ENCODE measurements at places on chromosomes 3 and 15. TPM values are rescaled to one million over a fixed set of nuclear protein-coding genes. Genes with fewer than 3 reads are reported as not detected.

- no peak for DNase-seq
Observed at GRCh38 chr3:59043391-59043790, 6.4 kb downstream of the CFAP20DC start.

- no peak for DNase-seq
Observed at GRCh38 chr3:149333176-149333859, at the start of gene TM4SF18. TM4SF18 (minus strand) TSS chr3:149333636; CDS start chr3:149333382, 254 bp downstream.

ITGA11 gene
- total RNA-seq, result 0.27 TPM

- no peak for DNase-seq
Observed at GRCh38 chr3:157871248-157871647, 235.0 kb downstream of the SHOX2 start.

CALML4 gene
- total RNA-seq, result 9.7 TPM

DNA sequence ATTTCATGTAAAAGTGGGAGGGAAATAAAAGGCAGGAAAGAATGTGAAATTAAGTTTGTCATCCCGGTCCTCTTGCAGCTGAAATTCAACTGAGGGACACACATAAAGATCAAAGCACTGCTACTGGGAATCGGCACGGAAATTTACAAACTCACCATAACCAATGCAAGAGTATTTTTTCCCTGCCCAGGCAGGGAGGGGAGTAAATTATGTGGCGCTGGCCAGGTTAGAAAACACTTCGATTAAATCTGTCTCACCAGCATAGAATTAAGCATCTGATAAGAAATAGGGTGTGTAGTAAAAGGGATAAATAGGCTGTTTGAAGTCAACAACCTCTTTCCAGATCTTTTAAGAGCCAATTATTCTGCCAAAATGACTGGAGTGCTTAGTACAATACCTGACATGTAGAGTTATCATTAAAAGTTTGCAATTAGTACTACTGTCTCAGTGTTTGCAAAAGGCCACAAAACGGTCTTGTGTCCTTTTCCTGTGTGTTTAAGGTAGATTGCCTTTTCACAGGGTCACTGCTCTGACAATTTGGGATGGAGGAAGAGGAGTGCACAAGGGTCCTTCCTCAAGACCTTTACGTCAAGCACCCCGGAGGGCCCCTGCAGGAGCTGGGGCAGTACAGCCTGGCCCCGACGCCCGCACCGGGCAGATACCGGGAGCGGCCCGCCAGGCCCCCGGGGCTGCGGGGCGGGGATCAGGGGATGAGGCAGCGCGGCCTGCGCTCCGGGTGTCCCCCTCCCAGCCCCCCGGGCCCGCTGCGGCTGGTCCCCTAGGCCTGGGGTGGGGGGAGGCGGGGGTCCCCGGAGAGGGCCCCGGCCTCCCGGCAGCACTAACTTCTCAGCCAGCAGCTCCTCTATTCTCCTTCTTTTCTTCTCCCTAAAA is 651 bp downstream of the UBA3 start:
- DNase-seq, result no peak

NR2E3 gene
- not detected for total RNA-seq

DNA sequence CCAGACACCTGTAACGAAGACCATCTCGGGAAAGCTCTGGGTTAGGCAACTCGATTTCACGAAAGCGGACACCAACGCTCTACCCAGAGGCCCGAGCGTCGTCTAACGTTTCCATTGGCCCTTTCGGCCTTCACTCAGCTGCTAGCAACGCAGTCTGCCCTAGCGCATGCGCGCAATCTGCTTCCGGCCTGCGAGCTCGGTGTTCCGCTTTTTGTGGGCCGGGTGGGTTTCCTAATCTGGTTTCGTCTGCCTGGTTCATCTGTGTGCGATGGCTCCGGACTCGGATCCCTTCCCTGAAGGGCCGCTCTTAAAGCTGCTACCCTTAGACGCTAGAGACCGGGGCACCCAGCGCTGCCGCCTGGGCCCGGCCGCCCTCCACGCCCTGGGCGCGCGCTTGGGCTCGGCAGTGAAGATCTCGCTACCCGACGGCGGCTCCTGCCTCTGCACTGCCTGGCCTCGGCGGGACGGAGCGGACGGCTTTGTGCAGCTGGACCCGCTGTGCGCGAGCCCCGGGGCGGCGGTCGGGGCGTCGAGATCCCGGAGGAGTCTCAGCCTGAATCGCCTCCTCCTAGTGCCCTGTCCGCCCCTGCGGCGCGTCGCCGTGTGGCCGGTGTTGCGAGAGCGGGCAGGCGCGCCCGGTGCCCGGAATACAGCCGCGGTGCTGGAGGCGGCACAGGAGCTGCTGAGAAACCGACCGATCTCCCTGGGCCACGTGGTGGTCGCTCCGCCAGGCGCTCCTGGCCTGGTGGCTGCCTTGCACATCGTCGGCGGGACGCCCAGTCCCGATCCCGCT is 24.0 kb upstream of the GATM start:
- DNase-seq, result peak; percentile 99

DNA sequence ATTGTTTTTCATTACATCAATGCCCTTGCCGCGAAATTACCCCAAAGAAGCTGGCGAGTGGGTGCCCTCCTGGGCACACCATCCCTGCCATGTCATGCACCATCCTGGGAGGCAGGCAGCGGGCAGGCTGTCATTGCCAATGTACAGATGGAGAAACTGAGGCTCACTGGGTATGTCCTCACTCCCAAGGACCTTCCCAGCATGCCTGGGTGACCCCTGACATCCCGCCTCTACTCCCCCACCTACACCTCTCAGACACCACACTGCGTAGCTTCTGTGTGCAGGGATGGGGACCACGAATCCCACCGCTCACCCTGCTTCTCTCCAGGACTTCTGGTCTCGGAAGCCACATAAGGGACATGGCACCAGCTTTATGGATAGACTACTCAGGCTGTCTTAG is 41.0 kb upstream of the SLC41A3 start:
- no peak for DNase-seq

DNA sequence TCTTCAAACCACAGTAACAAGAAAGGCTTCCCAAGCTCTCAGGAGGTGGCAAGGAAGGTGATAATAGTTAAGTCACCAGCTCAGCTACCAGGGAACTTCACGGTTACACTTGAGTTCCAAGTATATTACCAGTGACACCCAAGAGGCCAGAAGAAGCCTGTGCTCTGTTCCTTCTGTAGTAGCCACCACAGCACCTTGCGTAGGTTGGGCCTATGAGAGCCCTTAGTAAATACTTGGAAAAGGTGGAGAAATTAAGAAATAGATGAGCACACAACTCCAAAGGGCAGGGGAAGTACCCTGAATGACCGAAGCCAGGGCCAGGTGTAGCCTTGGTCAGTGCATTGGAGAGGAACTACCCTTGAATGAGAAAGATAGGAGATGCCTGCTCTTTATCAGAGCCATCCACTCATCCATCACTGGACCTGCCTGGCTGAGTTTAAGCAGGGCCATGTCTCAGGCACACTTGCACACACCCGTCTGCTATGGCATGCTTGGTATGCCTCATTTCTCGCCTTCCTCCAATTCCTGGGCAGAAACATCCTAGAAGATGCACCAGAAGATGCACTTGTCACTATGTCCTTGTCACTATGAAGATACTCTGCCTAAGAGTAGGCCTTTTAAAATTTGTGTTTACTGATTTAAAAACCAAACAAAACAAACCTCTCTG is 32.6 kb upstream of the NDUFB4 start:
- DNase-seq, result no peak

GRAMD2A gene
- 0.27 TPM for total RNA-seq

DNA sequence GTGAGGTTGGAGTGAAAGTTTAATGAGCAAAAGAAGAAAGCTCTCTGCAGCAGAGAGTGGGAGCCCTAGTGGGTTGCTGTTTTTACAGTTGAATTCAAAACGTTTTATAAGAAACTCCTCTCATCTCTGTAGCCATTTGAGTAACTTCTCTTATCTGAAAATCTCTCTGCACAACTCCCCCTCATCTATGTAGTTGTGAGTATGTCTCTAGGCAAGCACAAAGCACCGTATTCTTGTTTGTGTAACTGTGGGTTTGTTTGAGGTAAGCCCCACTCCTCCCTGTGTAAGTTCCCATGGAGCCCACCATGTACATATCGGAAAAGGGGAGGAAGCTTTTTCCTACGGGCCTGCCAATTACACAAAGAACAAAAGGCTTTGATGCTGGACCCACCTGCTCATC is 56.5 kb upstream of the GOLGA6L2 start:
- DNase-seq, result no peak

LMAN1L gene
- 0.27 TPM for total RNA-seq

GRCh38 chr3:155407331-155407730 is 113.8 kb upstream of the STRIT1 start:
- no peak for DNase-seq

- DNase-seq, result no peak
Observed at GRCh38 chr3:11010426-11011165, 18.0 kb downstream of the SLC6A1 start.

CHRNA3 gene
- total RNA-seq, result not detected

GRCh38 chr15:40554161-40554525 is 10.7 kb downstream of the CCDC32 start:
- no peak for DNase-seq

- no peak for DNase-seq
Observed at GRCh38 chr3:188257384-188258026, 103.5 kb downstream of the LPP start.

Measured in hematopoietic multipotent progenitor cell (in vitro differentiated cells).